ENCODE measurements at places on chromosomes 3 and 15.

DNA sequence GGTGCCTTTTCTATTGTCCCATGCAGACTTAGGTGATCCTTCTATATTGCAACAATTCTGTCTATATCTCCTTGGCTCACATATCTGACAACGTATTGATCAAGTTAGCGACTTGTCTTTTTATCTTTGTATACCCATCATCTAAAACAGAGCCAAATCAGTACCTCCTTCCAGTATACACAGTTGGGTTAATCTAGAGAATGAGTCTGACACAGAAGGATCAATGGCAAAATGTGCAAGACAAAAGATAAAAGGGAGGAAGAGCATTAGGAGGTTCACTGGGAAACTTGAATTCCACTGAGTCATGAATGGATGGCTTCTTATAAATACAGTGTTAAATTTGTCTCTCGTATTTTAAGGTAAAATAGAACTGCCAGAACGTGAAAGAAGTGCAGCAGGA, 6.0 kb downstream of the AADAC start:
- DNase-seq: no peak

- DNase-seq: no peak
Measured at GRCh38 chr3:146692254-146692653, 87.1 kb upstream of the PLSCR5 start.

- no peak for DNase-seq
Measured at GRCh38 chr3:119352034-119352609, 57.9 kb downstream of the ARHGAP31 start.

DNA sequence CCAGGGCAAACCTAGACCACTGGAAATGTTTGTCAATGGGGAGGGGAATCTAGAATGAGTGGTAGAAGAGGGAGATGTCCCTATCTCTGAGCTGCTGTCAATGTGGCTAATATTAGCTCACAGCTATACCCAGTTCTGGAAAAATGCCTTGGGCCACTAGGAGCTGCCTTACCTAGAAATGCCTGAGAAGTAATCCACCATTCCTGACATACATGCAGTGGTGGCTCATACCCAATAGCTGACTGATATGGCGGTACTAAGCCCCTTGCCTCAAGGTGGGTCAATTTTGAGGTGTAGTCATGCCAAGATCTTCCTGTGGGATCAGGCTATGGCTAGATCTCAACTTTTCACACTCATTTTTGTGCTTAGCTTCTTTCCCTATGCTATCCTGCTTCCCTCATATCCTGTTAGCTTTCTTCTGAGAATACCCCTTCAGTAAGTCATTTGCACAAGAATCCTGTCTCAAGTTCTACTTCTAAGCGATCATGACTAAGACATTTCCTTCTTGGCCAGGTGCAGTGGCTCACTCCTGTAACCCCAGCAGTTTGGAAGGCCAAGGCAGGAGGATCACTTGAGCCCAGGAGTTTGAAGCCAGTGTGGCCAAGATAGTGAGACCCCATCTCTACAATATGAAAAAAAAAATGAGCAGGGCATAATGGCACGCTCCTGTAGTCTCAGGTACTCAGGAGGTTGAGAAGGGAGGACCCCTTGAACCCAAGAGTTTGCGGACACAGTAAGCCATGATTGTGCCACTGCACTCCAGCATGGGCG, 49.1 kb upstream of the RFX7 start:
- DNase-seq: no peak

GRCh38 chr3:5357089-5357488, 169.6 kb downstream of the EDEM1 start:
- DNase-seq: no peak
